ENCODE measurements at places on chromosomes 7 and 10.

- no peak for DNase-seq
Measured at GRCh38 chr7:115654384-115655214, 376.0 kb downstream of the TFEC start.

DNA sequence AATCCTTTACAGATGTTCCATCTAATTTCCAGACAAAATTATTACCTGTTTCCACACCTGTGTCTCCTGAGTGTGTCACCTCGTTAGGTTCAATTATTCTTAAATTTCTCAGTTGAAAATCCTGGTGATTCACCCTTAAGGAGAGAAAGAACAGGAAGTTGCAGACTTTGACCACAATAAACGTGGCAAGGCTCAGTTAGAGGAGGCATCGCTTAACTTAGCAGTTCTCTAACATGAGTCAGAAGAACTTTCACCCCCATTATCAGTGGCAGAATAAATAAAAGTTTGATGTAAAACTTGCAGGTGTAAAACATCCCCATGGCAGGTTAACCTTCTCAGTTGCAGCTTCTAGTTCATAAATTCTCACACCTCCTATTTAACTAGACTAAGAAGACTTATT, 8.3 kb downstream of the XPNPEP1 start:
- DNase-seq = no peak

DNA sequence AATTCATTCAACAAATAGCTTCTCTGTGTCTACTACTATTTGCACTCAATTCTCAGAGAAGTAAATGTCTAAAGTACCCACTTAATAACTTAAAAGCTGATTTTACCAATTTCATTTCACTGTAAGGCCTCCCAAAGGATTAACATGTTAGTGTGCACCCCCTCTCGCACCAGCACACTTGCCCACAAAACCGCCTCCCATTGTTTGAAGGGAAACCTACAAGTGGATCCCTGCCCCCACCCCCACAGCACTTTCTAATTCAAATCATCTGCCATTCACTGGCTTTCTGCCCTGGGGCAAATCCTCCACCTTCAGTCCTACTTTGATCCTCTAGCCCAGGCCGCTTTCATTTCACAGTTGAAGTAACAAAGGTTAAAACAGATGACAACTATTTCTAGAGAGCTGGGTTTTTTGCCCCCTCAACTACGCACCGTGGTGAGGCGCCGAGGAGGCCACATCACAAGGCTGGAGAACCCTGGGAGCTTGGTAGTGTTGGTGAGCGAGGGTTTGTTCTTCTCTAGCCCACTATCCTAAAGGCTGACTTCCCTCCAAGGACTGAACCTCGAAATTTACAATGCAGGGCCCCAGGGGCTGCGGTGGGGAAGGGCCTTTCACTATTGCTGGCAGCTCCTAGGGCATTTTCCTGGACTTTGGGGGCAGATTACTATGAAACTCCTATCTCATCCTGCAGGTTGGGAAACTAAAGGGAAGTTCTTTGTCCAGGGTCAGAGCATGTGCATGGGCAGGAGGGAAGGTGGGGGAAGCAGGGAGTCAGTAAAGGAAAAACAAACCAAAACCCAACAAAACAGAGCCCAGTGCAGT, 517.4 kb upstream of the ZMIZ1 start:
- no peak for DNase-seq

DNA sequence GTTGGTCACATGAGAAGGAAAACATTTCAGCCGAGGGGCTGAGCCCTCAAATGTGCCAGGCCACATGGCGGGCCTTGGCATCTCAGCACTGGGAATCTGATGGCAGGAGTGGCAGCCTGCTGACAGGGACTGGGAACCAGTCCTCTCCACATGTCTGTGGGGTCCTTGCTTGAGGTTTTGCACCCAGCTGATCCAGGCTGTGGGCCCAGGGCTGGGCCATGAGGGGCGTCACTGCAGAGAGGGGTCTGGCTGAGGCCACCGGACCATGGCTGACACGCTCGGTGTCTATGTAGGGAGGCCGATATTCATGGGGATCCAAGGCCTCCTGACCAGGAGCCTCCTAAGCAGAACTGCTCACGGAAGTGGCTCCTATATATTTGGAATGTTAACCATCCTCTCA, 31.0 kb upstream of the PWWP2B start:
- no peak for DNase-seq

GRCh38 chr7:78473571-78474301, 675.2 kb downstream of the PHTF2 start:
- DNase-seq = no peak

DNA sequence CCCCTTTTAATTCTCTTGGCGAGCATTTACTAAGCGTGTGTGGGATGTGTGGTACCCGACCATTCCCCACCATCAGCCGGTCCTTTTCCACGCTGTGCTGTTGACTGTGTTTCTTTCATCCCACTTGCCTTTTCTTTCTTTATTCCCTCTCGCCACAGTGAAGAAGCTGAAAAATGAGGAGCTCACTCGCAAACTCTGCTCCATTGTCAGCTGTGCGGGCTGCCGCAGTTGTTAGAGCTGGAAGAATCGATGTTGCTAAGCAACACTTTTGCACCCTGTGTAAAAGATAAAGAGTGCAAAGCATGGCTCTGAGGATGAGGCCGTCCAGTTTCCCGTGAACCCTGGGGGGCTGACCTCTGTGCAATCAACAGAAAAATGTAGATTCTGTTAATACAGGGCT, 203.1 kb upstream of the NEBL start:
- DNase-seq = no peak

DNA sequence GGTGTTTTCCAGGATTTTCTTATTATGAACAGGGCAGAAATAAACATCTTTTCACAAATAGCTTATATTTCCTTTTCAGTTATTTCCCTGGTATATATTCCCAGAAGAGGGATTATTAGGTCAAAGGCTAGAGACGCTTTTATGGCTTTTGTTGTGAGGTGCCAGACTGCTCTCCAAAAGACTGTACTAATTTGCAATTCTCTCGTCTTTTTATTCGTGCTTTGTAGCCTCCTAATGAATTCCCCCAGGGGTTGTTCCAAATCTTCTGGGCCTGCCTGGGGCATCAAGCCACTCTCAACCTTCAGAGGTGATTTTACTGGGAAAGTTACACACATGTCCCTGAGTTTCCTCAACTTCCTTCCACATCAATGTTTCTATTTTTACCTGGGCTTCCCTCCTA, 34.0 kb upstream of the R3HCC1L start:
- DNase-seq = no peak
